ENCODE measurements at places on chromosomes 7 and 10.

- no peak for DNase-seq
Measured at GRCh38 chr10:73439055-73439454, 5.7 kb upstream of the MSS51 start.

DNA sequence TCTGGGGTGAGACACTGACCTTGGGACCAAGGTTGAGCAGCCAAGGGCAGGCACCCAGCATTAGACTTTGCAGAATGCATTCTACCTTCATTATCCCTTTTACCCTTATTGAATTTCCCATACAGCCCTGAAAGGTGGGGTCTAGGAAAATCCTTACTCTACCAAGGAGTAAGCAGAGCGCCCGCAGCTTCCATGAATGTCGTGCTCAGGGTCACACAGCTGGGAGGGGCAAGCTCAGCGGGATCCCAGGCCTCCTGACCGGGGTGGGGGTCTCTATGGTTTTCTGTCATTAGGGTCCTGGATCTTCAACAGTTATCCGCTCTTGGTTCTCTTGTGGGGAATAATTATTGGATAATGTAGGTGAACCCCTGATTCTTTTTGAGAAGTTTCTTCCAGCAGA lies 30.7 kb upstream of the BTBD16 start:
- DNase-seq = no peak

- no peak for DNase-seq
Measured at GRCh38 chr7:139953229-139953628, 109.5 kb downstream of the PARP12 start.

DNA sequence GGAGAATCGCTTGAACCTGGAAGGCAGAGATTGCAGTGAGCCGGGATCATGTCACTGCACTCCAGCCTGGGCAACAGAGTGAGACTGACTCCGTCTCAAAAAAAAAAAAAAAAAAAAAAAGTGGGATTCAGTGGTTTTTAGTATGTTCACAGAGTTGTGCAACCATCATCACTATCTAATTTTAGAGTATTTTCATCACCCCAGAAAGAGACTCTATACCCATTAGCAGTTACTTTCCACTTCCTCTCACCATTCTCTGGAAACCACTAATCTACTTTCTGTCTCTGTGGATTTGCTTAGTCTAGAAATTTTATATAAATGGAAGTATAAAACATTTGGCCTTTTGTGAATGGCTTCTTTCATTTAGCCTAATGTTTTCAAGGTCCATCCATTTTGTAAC lies 113.4 kb downstream of the ST7 start:
- DNase-seq = no peak

- no peak for DNase-seq
Measured at GRCh38 chr10:124043310-124044142, 49.9 kb downstream of the CHST15 start.

GRCh38 chr7:101555269-101555920 lies 73.7 kb downstream of the MYL10 start:
- no peak for DNase-seq

- DNase-seq = no peak
Measured at GRCh38 chr7:51244885-51245284, 71.7 kb downstream of the COBL start.

DNA sequence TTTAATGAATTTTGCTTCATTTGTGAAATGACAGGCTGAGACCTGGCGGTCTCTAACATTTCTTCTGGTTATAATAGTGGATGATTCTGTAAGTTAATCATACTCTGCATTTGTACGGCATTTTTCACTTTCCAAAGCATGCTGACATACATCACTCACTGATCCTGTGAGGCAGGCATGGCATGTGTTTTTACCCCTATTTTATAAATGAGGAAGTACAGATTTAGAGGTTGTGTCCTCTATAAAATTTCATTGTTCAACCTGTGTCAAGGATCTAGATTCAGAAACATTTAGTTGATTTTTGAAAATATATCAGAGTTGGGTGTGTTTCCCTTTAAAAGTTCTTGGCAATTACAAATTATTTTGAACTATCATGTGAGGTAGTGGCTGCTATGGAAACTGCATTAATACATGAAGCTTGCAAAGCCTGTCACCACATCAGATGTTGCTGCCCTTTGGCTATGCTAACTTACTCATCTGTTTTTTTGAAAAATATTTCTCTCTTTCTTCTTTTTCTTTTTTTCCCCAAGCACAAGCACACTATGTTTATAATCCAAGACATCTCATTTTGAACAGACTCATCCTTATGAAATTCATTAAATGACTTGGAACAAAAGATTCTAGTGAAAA lies 172.7 kb downstream of the GNAI1 start:
- DNase-seq = peak; percentile 66

DNA sequence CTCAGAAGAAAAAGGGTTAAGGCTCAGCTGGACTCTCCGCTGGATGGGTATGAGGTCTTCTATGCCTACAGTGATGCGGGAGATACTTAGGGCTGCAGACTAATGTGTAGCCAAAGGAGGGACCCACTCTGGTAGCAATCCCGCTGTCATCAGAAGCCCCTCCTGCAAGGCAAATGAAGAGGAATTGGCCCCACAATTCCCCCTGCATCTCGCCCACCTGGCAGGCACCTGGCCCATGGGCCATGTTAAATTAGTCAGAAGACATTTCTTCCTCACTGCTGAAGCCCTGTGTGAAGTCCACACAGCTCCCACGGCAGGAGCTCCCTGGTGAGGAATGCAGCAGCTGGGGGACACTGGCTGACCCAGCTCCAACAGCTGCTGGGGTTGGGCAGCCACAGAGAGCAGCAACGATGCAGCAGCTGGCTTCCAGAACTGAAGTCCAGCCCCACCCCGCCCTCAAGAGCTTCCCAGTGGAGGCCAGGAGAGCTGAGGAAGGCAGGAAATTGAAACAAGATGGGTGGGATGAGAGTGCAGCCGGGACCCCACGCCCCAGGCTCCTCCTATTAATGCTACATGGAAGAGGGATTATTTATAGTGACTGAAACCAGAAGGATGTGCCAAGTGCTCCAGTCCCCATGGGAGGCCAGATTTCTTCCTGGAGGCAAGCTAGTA lies 5.5 kb downstream of the VSTM4 start:
- DNase-seq = no peak

GRCh38 chr10:20302033-20302432 lies 485.8 kb downstream of the PLXDC2 start:
- no peak for DNase-seq

DNA sequence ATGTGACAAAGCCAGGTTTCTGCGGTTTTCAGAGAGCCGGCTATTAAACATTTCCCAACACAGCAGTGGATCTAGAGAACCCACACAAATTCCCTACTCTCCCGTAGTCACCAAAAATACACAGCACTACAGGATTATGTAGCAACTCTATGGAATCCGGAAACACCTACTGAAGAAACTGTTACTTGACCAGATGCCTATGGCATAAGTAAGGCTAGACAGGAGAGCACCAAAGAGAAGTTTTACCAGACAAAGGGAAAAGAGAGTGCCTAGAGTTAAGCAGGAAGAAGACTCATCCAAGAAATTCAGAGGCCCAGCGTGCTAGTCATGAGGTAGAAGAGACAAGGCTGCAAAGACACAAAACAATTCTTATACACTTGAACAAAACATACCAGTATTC lies 321.1 kb downstream of the PARD3 start:
- DNase-seq = no peak

DNA sequence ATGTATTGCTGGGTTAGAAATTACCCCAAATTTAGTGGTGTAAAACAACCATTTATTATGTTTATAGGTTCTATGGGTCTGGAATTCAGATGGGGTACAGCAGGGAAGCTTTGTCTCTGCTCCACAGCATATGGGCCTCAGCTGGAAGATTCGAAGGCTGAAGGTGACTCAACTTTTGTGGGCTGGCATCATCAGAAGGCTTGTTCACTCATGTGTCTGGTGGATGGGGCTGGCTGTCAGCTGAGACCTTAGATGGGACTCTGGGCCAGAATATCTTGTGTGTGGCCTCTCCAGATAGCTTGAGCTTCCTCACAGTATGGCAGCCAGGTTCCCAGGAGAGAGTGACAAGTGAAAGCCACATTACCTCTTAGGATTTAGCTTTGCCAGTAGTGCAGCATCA lies 45.9 kb downstream of the ZNF503 start:
- DNase-seq = no peak

GRCh38 chr7:70776627-70777101 lies 355.3 kb upstream of the GALNT17 start:
- DNase-seq = no peak

- no peak for DNase-seq
Measured at GRCh38 chr10:126130271-126130710, 233.9 kb downstream of the FANK1 start.

DNA sequence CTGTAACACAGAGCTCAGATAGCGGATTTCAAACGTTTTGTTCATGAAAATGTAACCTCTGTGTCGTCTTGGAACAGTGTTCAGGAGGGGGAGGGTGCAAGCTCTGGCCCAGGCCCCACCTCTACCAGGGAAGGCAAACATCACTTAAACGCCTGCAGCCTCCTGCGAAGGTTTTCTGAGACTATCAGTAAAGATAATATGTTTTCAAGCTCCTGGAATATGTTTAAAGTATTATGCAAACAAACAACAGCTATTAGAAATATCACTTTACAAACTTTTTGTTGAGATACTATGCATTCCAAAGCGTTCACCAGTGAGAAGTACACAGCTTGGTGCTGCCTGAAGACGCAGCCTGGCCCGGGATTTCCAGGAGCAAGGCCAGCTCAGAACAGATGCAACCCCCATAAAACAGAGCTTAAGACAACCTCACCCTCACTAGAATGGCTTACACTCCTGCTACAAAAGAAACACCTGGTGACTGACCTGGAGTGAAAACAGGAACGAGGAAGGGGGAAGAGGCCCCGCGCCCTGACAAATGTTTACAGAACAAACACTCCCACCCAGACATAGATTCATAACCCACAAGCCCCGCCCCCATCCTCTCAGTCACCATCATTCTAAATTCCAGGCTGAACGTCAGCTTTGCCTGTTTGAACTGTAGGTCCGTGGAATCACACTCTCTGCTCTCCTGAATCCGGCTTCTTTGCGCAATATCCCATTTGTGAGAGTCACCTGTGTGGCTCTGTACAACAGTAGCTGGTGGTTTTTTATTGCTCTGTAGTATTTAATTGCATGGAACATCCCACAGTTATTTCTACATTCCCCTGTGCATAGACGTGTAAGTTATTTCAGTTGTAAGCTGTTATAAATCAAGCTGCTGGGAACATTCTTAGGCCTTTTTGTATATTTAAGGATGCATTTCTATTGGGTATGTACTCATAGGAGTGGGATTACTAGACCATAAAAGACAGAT lies 155.0 kb downstream of the PTPRN2 start:
- no peak for DNase-seq

DNA sequence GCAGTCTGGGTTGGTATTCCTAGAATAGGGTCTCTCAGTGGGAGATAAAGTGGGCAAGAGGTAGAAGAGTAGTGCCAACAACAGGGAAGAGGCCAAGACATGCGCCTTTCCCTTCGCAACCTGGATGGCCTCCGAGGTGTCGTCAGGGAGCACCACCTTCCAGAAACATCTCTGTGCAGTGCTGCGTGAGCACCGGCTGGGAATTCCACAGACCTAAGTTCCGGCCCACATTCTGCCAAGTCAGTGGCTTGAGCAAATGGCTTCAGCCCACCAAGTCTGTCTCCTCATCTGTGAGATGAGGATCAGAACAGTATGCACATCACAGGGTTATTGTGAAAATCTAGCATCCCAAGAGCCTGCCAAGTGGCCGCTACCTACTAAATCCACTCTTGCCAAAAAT lies 40.6 kb downstream of the CCDC3 start:
- no peak for DNase-seq

DNA sequence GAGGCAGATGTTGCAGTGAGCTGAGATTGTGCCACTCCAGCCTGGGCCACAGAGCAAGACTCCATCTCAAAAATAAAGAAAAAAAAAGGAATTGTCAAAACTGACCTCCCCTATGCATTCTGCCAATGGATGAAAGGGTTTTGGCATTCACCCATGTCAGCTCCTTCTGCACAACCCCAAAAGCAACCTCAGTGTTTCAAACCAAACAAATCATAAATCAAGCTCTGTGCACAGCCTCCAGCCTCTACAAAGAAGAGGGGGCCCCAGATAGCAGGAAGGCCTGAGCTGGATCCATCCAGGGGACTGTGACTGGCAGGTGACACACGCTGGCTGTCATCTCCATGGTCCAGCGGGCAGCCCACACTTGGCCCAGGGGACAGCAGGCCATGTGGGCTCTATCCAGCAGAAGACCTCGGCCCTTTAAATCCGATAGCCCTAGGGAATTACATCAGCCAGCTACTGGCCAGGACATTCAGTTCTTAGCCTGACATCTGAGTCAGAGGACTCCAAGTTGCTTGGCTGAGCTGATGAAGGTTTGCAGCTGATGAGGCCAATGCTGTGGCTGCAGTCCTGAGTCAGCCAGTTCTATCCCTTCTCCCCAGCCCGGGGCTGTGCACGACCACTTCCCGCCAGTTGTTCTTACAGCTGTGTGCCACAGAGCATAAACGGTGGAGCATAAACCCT lies 52.0 kb upstream of the FIGNL1 start:
- DNase-seq = no peak

- DNase-seq = no peak
Measured at GRCh38 chr10:89591796-89592271, 53.2 kb downstream of the PANK1 start.

DNA sequence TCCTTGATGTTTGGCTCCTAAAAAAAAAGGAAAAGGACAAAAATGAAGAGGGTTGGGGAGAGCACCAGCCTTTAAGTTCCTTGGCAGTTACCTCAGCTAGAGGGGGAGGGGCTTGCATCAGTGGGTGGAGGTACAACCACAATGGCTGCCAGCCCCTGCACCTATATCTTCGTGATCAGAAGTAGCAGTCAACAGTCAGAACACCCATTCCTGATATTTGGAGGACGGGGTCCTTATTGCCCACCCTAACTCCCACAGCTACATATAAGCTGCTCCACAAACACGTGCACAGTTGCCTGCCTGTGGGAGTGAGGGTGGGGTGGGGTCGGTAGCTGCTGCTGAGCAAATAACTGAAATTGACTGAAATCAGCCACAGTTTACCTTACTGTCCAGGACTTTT lies 26.2 kb downstream of the C1GALT1 start:
- no peak for DNase-seq

- no peak for DNase-seq
Measured at GRCh38 chr10:44005788-44006099, 357.1 kb upstream of the ZNF32 start.

DNA sequence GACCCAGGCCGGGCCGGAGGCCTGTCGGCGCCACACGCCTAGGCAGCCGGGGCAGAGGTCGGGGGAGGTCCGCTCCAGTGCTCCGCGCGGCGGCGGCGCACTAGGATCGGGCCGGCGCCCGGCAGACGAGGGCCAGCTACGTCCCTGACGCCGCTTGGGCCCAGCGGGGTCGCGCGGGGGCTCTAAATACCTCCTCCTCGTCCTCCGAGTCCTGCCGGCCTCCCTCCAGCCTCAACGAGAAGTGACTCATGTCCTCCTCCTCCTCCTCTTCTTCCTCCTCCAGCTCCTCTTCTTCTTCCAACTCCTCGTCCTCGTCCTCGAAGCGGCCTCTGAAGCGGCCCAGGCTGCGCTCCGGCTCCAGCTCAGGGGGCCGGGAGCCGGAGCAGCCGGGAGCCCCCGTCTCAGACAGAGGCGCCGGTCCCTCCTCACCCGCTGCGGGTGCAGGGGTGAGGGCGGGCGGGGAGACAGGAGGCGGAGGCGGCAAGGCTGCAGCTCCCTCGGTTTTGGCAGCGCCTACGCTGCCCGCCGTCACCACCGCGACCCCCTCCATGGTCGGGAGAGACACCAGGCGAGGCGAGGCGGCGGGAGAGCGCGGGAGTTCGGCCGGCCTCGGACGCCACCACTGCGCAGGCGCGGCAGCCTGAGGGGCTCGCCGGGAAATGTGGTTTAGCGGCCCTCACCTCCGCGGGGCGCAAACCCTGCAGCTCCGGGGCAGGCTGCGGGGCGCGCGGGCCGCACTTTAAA lies at the start of gene PCGF6:
Gene PCGF6, minus strand, starts transcription at position 624 of the 744 bp plus-strand sequence. Its CDS starts 74 bp downstream, at position 550.
- DNase-seq = peak; percentile 50

Data from dermis microvascular lymphatic vessel endothelial cell (primary cell).